ENCODE measurements at places on chromosomes 2 and 18.

GRCh38 chr2:86498468-86499260 is 57.5 kb downstream of the KDM3A start:
- DNase-seq: no peak

- no peak for DNase-seq
These were observed 5.4 kb upstream of the KCNG2 start for GRCh38 chr18:79792096-79792987.

GRCh38 chr2:240296476-240297255 is 138.8 kb upstream of the GPC1 start:
- DNase-seq: no peak

- no peak for DNase-seq
These were observed 277.0 kb downstream of the ICOS start for GRCh38 chr2:204213588-204213987.

GRCh38 chr2:75500633-75501032 is 60.1 kb downstream of the EVA1A start:
- DNase-seq: no peak
